Forelimb muscle (tissue), 1 donor: ENCODE measurements at places on chromosomes 3 and 15. TPM values are rescaled to one million over a fixed set of nuclear protein-coding genes. Genes with fewer than 3 reads are reported as not detected.

Gene GPD1L
- polyA plus RNA-seq, result 43.4 TPM

Gene GOLGA8M
- polyA plus RNA-seq, result 1.8 TPM

Gene SLC9C1
- polyA plus RNA-seq, result 0.42 TPM

Gene FBXW12
- polyA plus RNA-seq, result 0.15 TPM

Gene CCR1
- 2.4 TPM for polyA plus RNA-seq

Gene PEX11A
- polyA plus RNA-seq, result 4.5 TPM

Gene EOMES
- 0.24 TPM for polyA plus RNA-seq

- DNase-seq, result no peak
Measured at GRCh38 chr3:110479731-110480130, 591.9 kb upstream of the NECTIN3 start.

DNA sequence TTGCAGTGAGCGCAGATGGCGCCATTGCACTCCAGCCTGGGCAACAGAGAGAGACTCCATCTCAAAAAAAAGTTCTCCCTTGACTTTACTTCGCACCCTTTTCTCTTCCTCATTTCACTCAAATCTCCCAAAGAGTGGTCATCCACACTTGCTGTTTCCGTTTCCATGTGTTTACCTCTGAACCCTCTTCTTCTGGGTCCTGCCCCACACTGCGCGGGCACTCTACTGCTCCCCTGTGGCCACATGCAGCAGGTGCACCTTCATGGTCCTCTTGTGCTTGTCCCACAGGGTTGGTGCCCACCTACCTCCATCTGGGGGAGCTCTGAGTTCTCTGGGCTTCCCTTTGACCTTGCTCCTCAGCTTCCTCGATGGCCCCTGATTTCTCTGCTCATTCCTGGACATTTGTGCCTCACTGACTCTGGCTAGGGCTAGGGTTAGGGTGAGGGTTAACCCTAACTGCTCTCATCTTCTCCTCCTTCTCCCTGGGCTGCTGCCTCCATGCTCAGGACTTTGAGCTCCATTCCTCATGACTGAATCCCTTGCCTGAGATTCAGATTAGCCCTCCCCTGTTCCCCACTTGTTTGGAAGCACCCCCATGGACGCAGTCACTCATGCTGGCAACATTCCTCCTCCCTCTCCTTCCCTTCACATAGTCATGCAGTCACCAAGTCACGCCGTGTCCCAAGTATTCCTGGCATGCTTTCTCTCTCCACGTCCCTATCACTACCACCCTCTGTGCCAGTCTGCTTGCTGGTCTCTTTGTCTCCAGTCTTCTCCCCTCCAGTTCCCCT lies 26.6 kb upstream of the KY start:
- DNase-seq, result no peak

- no peak for DNase-seq
Measured at GRCh38 chr15:29680465-29681165, 141.7 kb downstream of the TJP1 start.

DNA sequence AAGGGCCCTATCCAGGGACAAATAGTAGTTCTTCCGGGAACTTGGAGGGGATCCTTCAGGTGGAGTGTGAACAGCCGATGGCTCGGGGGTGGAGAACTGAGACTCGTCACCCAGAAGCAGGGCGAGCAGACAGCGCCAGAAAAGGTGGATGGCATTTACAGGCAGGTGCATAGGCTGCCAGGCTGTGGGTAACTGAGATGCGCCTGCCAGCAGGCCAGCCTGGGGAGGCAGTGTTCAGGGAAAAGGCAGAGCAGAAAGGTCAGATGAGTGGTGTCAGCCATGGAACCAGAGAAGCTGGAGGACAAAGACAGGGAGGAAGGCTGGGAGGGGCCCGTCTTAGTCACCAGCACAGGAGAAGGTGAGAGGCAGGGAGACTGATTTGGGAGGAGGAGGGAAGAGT lies 53.0 kb upstream of the SEC22A start:
- DNase-seq, result no peak

GRCh38 chr15:58306591-58307312 lies 125.0 kb upstream of the LIPC start:
- no peak for DNase-seq

DNA sequence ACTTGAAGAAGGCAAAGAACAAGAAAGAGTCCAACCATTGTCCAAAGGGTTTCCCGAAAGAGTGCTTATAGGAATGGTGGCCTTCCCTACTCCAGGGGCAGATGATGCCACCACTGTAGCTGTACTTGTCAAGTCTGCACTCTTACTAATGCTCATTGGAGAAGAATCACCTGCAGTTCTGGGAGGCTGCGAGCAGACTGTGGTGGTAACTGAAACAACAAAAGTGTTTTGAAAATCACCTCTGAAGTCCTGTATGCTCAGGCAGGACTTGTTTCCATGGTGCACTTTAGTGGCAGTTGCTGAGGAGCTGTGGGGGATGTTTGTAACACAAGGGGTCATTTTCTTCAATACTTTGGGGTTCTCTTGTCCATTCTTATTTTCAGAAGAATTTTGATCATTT lies 36.0 kb downstream of the USF3 start:
- DNase-seq, result no peak

- no peak for DNase-seq
Measured at GRCh38 chr15:96359616-96360521, 29.4 kb downstream of the NR2F2 start.
